ENCODE measurements at places on chromosomes 12 and 14.

GRCh38 chr12:126342866-126343265 lies 1277.6 kb downstream of the AACS start:
- no peak for DNase-seq

GRCh38 chr12:32600681-32601080 lies 78.4 kb upstream of the DNM1L start:
- no peak for DNase-seq

DNA sequence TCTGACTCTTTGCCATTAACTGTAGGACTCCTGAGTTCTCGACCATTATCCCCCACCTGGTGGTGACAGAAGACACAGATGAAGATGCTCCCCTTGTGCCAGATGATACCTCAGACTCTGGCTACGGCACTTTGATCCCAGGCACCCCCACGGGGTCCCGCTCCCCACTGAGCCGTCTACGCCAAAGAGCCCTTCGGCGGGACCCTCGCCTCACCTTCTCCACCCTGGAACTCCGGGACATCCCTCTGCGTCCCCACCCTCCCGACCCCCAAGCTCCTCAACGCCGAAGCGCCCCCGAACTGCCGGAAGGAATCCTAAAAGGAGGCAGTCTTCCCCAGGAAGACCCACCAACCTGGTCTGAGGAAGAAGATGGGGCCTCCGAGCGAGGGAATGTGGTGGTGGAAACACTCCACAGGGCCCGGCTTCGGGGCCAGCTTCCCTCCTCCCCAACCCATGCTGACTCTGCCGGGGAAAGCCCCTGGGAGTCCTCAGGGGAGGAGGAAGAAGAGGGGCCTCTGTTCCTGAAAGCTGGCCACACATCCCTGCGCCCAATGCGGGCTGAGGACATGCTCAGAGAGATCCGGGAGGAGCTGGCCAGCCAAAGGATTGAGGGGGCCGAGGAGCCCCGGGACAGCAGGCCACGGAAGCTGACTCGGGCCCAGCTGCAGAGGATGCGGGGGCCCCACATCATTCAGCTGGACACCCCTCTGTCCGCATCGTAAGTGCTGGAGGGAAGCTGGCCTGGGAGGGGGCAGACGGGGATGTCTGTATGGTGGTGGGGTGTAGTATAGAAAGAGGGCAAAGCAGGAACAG lies 14.4 kb downstream of the TNFRSF1A start:
- no peak for DNase-seq

DNA sequence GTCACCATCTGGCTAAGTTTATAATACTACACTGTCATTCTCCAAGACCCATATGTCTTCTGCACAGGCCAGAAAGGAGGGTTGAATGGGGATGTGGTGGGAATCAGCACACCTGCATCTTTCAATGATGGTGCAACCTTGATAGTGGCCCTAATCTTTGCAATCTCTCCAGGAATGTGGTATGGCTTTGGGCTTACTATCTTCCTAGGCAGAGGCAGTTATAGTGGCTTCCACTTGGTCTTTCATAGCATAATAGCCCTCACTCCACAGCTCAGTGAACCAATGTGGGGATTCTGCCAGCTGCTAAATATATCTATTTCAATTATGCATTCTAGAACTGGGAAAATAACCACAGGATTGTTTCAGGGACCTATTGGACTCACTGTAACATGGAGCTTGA lies 61.8 kb upstream of the ATP2B1 start:
- no peak for DNase-seq

GRCh38 chr12:19946550-19946949 lies 421.8 kb upstream of the PDE3A start:
- no peak for DNase-seq

DNA sequence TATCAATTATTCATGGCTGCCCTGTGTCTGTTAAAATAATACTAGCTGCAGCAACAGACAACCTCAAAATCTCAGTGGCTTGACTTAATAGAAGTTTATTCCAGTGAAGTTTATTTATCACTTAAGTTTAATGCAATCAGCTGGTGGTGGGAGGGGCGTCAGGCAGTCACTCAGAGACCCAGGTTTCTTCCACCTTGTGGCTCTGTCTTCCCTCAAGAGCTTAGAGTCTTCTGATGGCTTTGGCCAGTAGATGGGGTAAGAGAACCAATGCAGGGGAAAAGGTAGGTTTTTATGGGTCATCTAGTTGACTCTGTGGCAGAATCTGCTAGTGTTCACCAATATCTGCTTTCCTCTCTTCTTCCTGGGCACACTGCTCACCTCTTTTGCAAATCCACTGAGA lies 668.9 kb downstream of the AACS start:
- DNase-seq = no peak

GRCh38 chr14:50780393-50780792 lies 50.6 kb downstream of the NIN start:
- DNase-seq = no peak

DNA sequence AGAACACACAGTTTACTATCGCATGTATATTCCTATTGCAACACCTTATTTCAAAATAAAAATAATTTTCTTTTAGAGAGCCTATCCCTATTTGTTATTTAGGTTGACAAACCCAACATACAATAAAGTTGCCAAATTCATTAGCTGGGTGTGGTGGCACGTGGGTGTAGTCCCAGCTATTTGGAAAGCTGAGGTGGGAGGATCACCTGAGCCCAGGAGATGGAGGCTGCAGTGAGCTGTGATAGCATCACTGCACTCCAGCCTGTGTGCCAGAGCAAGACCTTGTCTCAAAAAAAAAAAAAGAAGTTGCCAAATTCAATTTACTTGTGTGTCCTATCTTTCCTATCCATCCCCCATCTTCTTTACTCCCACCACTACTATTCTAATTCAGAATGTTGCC lies 23.9 kb downstream of the DENND5B start:
- DNase-seq = no peak

GRCh38 chr14:32724867-32725471 lies 213.7 kb upstream of the NPAS3 start:
- no peak for DNase-seq

DNA sequence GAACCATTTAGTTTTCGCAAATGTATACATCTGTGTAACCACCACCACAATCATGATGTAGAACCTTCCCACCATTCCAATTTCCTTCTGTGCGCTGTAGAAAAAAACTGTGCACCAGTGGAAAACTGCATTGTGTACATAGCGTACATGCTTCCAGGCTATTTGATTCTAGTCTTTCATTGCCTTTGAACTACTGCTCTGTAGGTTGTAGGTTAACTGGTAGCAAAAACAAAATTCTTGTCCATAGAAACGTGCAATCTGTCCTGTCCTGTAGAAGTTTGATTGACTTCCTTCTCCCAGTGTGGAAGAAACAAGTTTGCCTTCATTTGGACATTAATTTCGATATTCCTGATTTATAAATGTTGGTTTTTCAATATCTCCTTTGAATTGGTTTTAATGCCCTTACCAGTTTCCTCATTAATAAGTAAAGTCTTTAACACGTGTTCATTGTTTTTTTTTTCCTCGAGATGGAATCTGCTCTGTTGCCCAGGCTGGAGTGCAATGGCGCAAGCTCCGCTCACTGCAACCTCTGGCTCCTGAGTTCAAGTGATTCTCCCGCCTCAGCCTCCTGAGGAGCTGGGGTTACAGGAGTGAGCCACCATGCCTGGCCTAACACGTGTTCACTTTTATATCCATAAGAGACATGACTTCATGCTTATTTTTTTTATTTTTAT lies 3.6 kb upstream of the ISM2 start:
- DNase-seq = no peak

GRCh38 chr12:8829621-8830020 lies 7.2 kb downstream of the A2ML1 start:
- DNase-seq = no peak

DNA sequence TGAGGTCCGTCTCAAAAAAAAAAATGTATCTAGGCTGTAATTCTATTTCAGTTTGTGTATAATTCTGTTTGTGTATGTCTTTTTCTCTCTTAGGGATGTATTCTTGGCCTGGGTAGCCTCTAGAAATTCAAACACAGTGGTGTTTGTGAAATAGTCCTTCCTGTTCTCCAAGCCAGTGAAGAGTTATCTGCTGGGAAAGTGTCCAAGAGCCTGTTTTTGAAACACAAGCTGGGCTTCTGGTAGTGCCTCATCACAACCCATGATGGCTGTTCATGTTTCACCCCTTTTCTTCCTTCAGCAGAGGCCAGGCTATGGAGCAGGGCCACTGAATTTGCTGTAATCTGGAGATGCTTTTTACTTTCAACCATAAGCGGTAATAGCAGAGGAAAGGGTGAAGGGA lies 14.7 kb downstream of the METTL3 start:
- DNase-seq = no peak

GRCh38 chr12:9948606-9949296 lies 16.6 kb upstream of the CLEC2A start:
- no peak for DNase-seq

DNA sequence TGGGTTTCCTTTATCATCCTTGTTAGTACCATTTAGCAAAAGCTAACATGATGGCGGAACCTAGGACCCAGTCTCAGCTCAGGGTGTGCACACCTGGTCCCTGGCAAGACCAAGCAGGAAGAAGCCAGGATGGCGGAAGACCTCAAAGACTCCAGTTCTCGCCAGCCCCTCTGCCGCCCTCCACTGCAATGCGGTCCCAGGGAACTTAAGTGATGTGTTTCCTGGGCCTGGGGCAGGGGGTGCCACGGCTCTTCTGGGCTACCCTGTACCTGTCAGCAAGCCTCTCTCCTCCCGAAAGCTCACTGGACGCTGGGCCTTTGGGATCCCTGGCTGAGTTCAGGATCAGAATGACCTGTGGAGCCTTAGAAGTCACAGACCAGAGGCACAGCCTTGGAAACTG lies 71.3 kb downstream of the FBXL14 start:
- DNase-seq = no peak

GRCh38 chr12:74619084-74619483 lies 81.4 kb downstream of the ATXN7L3B start:
- no peak for DNase-seq

- no peak for DNase-seq
Measured at GRCh38 chr12:121889274-121889624, 659 bp downstream of the PSMD9 start.

GRCh38 chr14:33317675-33318074 lies 379.0 kb downstream of the NPAS3 start:
- DNase-seq = no peak

GRCh38 chr12:58459191-58459590 lies 461.1 kb downstream of the LRIG3 start:
- no peak for DNase-seq

DNA sequence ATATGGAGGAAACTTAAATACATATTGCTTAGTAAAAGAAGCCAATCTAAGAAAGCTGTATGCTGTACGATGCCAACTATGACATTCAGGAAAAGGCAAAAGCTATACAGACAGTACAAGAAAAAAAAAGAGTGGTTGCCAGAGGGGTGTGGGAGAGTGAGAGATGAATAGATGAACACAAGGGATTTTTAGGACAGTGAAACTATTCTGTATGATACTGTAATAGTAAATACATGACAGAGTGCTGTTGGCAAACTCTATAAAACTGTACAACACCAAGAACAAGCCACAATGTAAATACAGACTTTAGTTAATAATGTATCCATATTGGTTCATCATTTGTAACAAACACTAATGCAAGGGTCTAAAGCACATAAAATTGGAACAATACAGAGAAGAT lies 10.9 kb upstream of the MIPOL1 start:
- no peak for DNase-seq

GRCh38 chr12:111451649-111452129 lies 46.0 kb downstream of the SH2B3 start:
- DNase-seq = peak; percentile 19

DNA sequence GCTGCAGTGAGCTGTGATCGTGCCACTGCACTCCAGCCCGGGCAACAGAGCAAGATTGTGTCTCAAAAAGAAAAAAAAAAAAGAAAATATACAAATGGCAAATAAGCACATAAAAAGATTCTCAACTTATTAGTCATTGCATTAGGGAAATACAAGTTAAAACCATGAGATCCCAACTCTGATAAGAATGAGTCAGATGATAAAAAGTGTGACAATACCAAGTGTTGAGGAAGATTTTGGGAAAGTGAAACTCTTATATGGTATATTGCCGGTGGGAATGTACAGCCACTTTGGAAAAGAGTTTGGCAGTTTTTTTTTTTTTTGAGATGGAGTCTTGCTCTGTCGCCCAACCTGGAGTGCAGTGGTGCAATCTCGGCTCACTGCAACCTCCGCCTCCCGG lies 7.6 kb upstream of the PRPF40B start:
- DNase-seq = no peak

DNA sequence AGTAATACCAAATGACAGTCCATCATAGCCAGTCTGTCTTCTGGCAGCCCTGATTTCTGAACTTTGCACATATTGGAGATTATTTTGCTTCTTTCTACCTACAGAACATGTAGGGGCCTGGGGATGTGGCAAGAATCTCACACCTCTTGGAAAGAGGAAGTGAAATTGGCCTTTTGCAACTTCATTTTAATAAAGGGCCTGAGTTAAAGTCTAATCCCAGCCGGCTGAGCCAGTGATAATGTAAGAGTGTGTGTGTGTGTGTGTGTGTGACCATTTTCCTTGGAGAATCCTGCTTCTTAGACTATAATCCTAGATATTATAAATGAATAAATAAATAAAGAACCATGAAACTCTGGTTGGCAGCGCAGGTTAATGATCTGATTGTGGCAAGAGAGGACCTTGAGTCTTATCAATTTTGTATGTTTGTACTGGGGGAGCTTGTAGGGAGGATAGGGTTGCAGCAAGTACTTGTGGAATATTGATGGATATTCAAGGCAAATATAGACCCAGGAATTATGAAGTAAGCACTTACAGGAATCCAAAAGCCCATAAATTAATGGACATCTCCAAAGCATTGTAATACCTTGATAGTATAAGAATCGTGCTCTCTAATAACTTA lies 233.2 kb upstream of the AMIGO2 start:
- DNase-seq = no peak

GRCh38 chr12:21694660-21695059 lies 37.0 kb upstream of the LDHB start:
- DNase-seq = no peak

DNA sequence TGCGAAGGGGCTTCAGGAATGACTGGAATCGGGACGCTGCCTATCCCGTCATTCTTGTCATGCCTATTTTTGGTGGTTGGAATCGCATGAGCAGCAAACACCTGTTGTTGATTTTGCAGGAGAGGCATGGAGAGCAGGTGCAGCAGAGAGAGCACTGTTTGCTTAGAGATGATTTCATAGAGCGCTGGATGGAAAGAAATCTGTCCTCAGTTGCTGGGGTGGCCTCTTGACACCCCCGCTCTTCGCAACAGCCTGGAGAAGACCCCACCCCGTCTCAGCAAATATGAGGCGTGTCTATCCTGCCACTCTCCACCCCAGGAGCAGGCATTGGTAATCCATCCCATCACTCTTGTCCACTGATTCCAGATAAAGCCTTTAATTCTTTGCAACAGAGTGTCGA lies 19.3 kb upstream of the NCOR2 start:
- DNase-seq = peak; percentile 91

DNA sequence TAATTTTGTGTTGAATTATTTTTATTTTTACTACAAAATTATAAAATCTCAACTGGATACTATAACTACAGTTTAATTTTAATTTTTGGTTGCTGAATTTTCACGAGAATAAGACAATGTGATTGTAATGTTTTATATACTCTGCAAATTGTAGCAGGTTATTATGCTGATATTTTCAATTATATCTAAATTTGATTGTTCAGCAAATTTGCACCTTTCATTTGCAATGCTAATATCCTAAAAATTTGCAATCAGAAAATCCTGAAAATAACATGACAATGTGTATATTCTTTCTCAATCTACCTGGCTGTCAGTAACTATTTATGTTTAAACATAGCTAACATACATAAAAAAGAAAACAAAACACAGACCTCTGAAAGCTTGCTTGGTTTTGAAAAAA lies 932.2 kb upstream of the LRFN5 start:
- DNase-seq = no peak
